ENCODE measurements at places on chromosomes 7 and 10.

DNA sequence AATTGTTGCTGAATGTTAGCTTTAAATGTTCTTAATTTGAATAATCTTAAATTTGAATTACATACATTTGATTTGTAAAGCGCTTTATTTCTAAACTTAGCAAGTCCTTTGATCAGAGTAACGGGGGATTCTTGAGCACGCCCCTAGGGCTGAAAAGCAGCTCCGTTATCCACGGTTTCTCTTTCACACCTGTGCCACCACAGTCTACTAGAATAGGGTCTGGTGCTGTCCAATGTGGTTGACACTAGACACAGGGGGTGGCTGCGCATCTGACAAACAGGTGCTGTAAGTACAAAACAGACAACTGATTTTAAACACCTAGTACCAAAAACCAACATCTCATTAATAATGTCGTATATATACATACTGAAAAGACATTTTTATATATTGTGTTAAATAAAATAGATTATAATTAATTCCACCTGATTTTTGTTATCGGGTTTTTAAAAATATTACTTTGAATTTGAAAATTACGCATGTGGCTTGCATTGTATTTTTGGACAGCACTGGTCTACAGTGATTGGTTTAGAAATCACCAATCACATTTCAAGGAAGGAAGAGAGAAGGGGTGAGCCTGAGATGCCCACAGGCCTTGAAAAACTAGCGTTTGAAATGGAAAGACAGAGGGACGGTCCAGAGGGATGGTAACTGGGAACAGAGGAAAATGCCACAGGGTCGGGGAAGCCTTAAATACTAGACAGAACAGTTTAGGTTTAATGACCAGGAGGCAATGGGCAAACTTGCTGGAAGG is 7.3 kb downstream of the SEPHS1 start:
- no peak for DNase-seq

DNA sequence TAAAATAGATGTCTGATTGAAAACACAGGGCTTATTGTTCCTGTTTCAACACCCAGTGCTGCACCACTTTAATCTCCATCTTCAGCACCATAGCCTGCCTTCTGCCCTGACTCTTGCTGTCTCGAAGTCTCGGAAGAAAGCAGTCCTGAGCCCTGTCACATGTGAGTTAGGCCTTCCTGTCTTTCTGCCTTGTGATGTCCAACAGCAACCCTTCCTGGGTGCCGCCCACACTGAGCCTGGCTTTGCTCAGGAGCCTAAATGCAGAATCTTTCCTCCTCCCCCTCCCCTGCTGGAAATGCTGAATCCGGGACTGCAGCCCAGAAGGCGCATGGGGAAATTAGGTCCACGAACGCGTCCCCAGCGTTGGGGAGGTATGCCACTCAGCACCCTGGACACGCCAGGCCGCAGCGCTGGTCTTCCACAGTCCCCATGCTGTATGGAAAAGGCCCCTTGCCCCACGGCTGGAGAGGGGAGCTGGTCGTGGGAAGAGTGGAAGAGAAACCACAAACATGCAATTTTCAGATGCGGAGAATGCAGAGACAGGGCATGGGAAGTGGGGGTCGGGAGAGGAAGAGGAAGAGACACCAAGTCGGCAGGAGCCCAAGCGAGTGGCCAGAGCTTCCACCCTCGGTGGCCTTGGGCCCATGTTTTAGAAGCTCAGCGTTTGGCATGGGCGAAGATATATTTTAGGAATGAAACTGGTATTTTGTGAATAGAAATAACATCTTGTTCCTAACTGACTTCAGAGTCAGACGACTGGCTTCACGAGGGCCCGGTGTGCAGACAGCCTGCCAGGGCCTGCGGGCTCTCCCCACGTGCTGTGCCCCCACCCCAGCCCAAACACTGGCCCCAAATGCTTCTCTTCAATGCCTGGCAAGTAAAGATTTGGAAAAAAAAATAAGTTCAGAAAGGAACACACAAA is 656.1 kb upstream of the FOXK1 start:
- DNase-seq = no peak

GRCh38 chr7:79741684-79742083 is 288.2 kb upstream of the MAGI2 start:
- peak; percentile 7 for DNase-seq

DNA sequence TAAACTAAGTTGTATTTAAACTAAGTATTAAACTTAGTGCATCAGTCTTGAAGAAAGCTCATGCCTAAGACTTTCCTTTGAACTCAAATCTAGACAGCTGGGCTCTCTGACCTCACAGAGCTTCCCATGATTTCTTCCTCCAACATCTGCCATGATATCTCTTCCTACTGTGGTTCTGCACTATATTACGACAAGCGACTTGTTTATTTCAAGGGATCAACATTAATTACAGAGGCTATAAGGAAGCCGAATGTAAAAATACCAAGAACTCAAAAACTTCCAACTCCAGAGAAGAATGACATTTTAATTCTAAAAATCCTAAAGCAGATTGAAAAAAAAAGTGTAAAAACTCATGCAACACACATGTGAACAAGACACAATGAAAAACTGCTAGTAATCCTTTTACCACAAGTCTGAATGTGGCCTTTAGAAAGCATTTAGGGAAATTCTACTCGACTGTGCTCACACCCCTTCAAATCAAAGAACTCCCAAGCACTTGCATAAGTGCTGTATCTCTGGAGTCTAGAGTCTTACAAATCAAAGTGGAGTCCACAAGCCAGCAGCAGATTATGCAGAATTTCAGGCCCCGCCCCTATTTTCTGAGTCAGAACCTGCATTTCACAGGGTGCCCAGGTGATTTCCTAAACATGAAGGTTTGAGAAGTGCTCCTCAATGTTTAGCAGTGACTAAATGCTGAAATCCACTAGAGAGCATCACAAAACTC is 22.7 kb upstream of the WASHC2A start:
- DNase-seq = no peak

- peak; percentile 40 for DNase-seq
These were observed at the start of gene FAM171A1 for GRCh38 chr10:15370856-15371701. FAM171A1 (minus strand) TSS chr10:15371289; CDS start chr10:15371052, 237 bp downstream.

DNA sequence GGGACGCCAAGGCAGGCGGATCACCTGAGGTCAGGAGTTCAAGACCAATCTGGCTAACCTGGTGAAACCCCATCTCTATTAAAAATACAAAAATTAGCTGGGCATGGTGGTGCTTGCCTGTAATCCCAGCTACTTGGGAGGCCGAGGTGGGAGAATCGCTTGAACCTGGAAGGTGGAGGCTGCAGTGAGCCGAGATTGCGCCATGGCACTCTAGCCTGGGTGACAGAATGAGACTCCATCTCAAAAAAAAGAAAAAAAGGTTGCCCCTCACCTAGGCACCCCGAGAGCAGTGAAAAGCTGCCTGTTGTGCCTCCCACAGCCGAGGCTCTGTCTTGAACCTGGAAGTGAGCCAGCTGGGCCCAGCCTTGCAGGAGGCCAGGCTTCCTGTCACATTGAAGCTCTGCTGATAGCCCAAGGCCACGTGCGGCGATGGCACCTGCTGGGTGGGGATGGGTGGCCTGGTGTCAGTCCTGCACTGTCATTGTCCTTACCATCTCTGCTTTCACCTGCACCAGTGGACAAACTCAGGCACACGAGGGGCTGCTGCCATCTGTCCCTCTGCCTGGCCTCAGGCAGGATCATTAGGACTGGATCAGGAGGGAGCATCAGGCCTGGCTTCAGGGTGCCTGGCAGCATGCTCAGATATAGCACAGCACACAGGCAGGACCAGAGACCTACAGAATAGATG is 37.8 kb downstream of the DNAJB12 start:
- DNase-seq = no peak

GRCh38 chr7:7157177-7157886 is 25.0 kb upstream of the C1GALT1 start:
- peak; percentile 85 for DNase-seq

DNA sequence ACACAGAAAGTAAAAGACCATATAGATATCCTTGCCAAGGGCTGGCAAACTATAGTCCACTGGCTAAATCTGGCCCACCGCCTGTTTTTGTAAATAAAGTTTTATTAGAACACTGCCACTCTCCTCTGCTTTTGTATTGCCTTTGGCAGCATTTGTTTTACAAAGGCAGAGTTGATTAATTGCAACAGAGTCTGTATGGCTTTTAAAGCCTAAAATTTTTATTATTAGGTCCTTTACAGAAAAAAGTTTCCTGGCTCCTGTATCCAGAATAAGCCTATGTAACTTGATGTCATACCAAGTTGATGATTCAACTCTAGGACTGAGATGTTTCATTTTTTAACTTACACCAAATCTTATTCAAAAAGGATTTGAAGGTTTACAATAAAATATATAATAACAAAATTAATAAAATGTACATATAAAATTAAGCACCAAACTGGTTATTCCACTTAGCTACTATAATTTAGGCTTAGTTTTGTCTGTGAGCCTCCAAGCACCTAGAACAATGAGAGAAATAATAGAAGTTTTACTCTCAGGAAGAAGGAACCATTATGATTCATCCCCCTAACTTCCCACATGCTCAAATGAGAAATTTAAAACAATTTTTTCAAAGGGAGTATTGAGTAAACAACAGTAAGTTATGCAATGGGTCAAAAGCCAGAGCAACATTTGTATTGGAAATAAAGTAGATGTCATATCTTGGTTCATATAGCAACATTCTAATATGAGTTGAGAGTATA is 31.9 kb downstream of the CPED1 start:
- peak; percentile 88 for DNase-seq

DNA sequence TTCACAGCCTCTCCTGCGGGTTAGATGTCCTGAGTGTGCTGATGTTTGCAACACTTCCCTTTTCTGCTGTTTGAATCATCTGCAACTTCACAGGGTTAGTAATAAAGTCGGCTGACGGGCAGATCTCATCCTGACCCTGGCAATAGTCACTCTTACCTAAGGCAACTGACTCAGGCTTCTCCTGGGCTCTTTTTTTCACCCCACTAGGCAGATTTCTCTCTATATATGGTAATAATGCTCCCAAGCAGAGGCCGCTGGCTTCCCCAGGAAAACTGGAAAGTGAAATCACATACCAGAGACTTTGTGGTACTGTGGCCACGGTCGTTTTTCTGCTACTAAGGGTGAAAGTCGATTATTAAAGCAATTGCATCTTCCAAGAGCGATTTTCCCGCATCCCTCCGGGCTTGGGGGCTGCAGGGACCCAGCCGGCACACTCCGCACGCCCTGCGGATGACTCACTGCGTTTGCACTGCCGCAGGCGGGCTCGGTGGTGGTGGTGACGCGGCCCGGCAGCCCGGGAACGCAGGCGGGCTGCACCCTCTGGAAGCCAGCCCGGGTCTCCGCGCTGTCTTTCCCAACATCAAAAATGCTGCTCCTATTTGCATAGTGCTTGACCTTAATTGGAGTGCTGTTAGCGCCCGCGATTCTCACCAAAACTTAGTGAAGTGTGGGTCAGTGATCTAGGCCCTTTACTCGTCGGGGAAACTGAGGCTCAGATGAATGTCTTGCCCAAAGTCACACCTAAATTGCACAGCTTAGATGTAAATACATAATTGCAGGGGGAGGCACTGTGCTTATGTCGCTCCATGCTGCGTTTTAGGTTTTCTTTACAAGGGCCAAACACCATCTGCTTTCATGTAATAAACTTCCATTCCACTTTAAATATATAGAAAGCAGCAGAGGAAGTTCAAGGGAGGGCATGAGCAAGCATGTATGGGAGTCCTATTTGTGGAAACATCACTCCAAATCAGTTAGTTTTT is 47.6 kb upstream of the ITGB1 start:
- peak; percentile 99 for DNase-seq

DNA sequence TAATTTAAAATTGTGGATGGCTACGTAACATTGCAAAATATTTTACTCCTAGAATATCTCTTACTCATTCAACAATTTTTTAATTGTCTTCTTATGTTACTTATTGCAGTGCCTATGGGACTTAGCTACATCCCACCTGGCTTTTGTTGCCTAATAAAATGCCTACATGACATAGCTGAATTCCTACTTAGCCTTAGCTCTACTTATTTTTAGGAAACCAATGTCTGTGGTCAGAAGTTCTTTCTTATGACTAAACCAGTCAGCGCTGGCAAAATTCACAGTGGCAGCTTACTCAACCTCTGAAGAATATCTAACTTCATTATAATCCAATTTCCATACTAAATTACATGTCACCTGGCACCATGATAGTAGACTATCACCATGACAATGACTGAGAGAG is 1612.4 kb upstream of the LRRTM3 start:
- DNase-seq = no peak

DNA sequence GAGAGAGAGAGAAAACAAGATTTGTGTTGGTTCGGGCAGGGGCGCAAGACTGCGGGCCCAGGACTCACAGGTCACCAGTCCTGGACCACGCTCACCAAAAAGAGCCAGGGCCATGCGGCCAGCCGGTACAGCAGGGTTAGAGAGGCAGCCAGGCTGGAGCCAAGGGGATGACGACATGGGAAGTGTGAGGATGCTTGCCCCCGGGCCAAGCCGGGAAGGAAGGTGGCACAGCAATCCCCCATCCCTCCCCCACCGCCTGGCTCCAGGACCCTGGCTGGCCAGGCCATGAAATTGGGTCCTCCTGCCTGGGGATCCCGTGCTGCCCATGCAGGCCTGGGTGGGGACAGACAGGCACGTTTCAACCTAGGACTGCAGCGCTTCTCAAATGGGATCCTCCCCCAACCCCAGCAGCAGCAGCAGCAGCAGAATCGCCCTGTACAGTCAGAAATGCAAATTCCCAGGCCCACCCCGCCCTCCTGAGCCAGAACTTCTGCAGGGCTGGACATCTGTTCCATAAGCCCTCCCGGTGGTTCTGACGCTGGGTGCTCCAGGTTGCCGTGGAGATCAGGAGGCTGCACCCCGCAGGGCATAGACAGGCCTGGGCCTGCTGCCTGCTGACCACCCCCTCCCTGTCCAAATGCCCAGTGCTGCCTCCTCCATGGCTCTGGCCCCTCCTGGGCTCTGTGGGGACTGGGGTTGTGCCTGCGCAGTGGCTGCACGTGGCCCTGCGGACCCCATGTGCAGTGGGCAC is 35.0 kb downstream of the YKT6 start:
- no peak for DNase-seq

DNA sequence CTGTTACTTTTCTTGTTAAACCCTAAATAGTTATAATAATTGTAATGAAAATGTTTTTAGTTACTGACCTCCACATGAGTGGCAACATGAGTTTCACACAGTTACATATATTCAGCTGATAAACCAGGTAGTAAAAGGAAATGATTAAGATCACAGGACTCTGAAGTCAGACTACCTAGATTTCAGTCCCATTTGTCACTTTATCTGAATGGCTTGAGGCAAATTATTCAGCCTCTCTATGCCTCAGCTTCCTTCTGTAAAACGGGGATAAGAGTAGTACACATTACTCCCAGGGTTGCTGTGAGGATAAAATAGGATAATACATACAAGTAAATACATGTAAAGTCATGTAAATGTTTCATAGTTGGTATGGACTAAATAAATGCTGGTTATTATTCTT is 254.3 kb upstream of the LRRTM3 start:
- no peak for DNase-seq

All from HCEC 1CT (cell line).